Diencephalon (tissue), 1 donor: ENCODE measurements at places on chromosomes 2 and 18. TPM values are rescaled to one million over a fixed set of nuclear protein-coding genes. Genes with fewer than 3 reads are reported as not detected.

Gene KHK
- 8.8 TPM for total RNA-seq

Gene INHBB
- total RNA-seq: 11.3 TPM

Gene SERPINB13
- total RNA-seq: under 0.01 TPM

Gene ANKRD30B
- total RNA-seq: 3.9 TPM

Gene CD28
- 0.69 TPM for total RNA-seq

Gene TDRD15
- total RNA-seq: under 0.01 TPM

Gene SLC35F6
- total RNA-seq: 29.8 TPM

Gene DTYMK
- total RNA-seq: 13.4 TPM

Gene POTEE
- total RNA-seq: 0.46 TPM

Gene SKOR2
- 0.23 TPM for total RNA-seq

Gene ASIC4
- total RNA-seq: 10.4 TPM

Gene SLC5A7
- total RNA-seq: 14.3 TPM

Gene CPLX4
- total RNA-seq: not detected

Gene OTX1
- total RNA-seq: 2.8 TPM
